Fibroblast of villous mesenchyme (primary cell): ENCODE measurements at places on chromosomes 5 and 9. TPM values are rescaled to one million over a fixed set of nuclear protein-coding genes. Genes with fewer than 3 reads are reported as not detected.

Gene STX17
- total RNA-seq, result 23.5 and 35.0 TPM in 2 replicates

Gene NRG2
- under 0.01 and 0.64 TPM in 2 replicates for total RNA-seq

Gene ARL14EPL
- total RNA-seq, result not detected in 2 replicates

Gene EGFLAM
- total RNA-seq, result 3.0 and 5.5 TPM in 2 replicates

Gene TMEM250
- total RNA-seq, result 39.0 and 39.7 TPM in 2 replicates

Gene ZBTB5
- total RNA-seq, result 9.7 and 12.5 TPM in 2 replicates

Gene AUH
- total RNA-seq, result 13.2 and 13.4 TPM in 2 replicates

Gene FCN2
- not detected in 2 replicates for total RNA-seq

Gene LRRC26
- not detected in 2 replicates for total RNA-seq

Gene GNAQ
- 44.1 and 53.1 TPM in 2 replicates for total RNA-seq

Gene CDHR2
- not detected in 2 replicates for total RNA-seq

Gene KLHL3
- total RNA-seq, result 1.9 and 3.0 TPM in 2 replicates

Gene ESM1
- total RNA-seq, result under 0.01 and 0.86 TPM in 2 replicates

Gene OR1Q1
- total RNA-seq, result not detected in 2 replicates

Gene LHX3
- total RNA-seq, result not detected in 2 replicates

Gene ZBTB6
- 11.6 and 20.3 TPM in 2 replicates for total RNA-seq

Gene OLFM1
- 0.43 and 0.64 TPM in 2 replicates for total RNA-seq

Gene PCDHGA8
- 3.0 and 3.2 TPM in 2 replicates for total RNA-seq

Gene UBE2QL1
- not detected in 2 replicates for total RNA-seq

Gene POLE3
- total RNA-seq, result 33.2 and 54.0 TPM in 2 replicates

Gene PCDHGA2
- 2.6 and 3.0 TPM in 2 replicates for total RNA-seq

Gene DMRTA1
- 0.32 and 0.86 TPM in 2 replicates for total RNA-seq

Gene DNM1
- total RNA-seq, result 15.5 and 36.1 TPM in 2 replicates

Gene CAMK4
- 1.3 and 3.2 TPM in 2 replicates for total RNA-seq

Gene LCP2
- not detected in 2 replicates for total RNA-seq

Gene IL4
- not detected in 2 replicates for total RNA-seq
